Stomach (tissue), 19 donors: ENCODE measurements at places on chromosomes 3 and 15. TPM values are rescaled to one million over a fixed set of nuclear protein-coding genes. Genes with fewer than 3 reads are reported as not detected.
A peak's percentile ranks its signal among the peaks of the same experiment; 100 is the strongest.

Gene C15orf62
- not detected for total RNA-seq

GRCh38 chr3:140428380-140428779 lies 249.5 kb upstream of the TRIM42 start:
- DNase-seq: no peak

Gene LINGO1
- total RNA-seq: 0.58 TPM

DNA sequence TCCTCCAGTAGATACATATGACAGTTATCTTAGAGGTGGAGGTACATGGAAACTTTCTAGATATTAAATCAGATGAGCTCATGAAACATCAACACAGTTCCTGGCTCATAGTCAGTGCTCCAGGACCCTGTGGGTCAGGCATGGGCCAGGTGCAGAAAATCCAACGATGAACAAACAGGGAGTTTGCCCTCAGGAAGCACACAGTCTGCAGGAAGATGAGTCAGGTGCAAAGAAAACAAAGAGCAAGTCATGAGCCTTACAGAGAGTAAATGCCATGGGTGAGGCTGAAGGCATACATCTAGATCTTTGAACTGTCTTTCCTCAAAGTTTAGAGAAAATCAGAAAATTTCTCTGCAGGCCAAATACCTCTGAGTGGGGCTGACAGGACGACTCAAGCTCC lies 184.2 kb upstream of the TPM1 start:
- no peak for DNase-seq

- no peak for DNase-seq
These were observed 16.6 kb upstream of the AGTR1 start for GRCh38 chr3:148681080-148681479.

Gene RNU5B-1
- total RNA-seq: not detected

- no peak for DNase-seq
These were observed 3.3 kb upstream of the DNAJA4 start for GRCh38 chr15:78261062-78261461.

GRCh38 chr3:15399970-15400369 lies 27.4 kb downstream of the METTL6 start:
- no peak for DNase-seq

DNA sequence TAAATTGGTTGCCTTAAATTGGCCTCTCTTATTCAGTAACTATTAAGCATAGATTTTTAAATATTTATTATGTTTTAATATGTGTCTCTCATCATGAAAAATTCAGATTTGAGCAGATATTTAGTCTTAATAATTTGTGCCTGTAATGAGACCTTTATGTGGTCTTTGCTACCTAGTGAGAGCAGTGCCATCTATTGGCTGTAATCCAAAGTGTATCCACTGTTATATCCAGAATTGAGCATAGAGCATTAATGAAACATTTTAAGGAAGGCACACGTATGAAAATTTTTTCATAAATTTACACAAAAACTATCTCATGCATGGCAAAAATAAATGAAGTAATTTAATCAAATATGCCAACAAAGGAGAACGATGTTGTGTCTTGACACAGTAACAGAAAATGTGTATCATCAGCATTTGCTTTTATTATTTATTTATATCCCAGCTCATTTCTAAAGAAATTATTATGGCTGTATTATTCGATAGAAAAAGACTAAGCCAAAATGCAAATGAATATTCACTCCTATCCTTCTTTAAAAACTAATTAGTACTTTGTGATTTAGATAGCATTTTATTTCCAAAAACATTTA lies 203.5 kb downstream of the RSRC1 start:
- DNase-seq: no peak

DNA sequence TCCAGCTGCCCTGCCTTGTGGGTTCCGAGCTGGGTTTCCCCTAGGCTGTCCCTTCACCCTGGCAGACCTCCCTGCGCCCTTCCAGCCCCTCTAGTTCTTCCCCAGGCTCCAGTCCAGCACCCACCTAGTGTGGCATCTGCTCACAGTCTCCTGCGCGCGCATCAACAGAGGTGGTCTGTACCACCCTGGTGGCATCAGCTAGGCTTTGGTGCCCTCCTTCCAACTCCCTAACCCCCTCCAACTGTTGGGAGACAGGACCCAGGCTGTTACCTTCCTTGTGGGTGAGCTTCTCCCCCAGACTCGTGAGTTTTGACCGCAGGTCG lies 8.0 kb downstream of the CALML4 start:
- DNase-seq: no peak

Gene ARHGEF26
- 40.6 TPM for total RNA-seq

DNA sequence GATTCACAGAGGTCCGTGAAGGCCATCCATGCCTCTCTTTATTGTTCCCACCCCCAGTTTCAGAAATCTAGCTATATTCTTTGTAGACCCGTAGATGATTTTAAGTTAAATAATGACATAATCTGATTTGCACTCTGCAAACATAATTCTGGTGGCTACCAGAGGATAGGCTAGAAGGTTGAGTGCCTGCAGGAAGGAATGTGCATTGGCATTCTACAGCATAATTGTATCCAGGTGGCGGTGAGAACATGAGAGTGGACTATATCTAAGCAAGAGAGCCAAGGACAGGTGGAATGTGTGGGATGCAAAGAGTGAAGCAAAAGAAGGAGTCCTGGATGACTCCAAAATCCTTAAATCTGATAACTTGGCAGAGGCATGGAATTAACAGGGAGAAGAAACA lies 298.5 kb upstream of the MME start:
- DNase-seq: no peak

- DNase-seq: no peak
These were observed 30.5 kb downstream of the CD86 start for GRCh38 chr3:122085673-122086072.

DNA sequence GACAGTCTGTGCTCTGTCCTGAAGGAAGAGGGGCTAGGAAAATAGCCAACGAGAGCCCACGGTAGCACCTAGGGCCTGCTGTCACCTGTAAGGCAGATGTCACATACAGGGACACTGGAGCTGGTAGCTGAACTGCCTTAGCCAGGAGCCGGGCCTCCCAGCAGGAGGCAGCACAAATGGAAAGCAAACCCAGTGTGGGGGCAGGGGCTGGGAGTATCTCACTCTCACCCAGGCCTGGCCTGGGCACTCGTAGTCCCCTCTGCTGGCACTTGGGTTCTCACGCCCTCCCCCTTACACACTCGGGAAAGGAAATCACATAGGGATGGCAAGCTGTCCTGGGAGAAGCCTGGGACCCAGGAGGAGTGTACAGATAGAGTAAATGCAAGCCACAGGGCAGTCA lies 173.1 kb upstream of the CHRNA7 start:
- DNase-seq: no peak

GRCh38 chr3:35649405-35649804 lies 10.1 kb downstream of the ARPP21 start:
- no peak for DNase-seq

Gene TM4SF4
- total RNA-seq: not detected

Gene HDC
- total RNA-seq: 3.5 TPM

DNA sequence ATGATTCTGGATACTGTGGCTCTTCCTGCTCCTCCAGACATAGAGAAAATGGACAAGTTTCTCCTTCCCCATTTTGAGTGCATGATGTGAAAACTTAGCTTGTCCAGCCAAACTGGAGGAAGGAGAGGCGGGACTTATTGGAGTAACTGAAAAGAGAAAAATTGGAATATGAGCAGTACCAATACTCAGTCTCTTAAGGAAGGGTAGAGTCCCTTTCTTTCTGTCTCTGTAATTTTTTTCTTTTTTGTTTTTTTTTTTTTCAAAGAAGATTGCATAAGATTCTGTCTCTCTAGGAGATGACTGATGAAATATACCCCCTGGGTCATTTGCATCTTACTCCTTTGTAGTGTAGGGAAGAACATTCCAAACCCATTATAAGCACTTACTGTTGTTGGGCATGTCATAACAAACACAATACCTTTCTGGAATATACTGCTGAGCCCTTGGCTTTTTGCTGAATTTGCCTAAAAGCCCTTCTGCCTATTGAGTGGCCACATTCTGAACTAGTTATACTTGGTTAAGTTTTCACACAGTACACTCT lies 498.1 kb upstream of the TPRG1 start:
- no peak for DNase-seq

DNA sequence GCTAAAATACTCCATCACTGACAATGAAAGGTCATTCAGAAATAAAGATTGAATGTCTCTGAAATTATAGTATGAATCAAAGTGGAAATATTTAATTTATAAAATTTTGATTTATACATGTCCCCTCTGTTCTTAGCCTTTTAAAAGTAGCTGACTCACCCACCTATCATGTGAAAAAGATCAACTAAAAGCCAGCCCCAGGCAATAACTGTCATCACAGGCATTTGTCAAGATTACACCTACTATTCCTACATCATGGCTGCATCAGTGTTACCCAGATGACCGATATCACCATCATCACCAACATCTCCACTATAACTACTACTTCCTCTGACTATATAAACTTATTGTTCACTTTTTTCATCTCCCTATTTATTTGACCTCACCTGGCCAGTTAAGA lies 14.3 kb upstream of the PIK3R4 start:
- no peak for DNase-seq

DNA sequence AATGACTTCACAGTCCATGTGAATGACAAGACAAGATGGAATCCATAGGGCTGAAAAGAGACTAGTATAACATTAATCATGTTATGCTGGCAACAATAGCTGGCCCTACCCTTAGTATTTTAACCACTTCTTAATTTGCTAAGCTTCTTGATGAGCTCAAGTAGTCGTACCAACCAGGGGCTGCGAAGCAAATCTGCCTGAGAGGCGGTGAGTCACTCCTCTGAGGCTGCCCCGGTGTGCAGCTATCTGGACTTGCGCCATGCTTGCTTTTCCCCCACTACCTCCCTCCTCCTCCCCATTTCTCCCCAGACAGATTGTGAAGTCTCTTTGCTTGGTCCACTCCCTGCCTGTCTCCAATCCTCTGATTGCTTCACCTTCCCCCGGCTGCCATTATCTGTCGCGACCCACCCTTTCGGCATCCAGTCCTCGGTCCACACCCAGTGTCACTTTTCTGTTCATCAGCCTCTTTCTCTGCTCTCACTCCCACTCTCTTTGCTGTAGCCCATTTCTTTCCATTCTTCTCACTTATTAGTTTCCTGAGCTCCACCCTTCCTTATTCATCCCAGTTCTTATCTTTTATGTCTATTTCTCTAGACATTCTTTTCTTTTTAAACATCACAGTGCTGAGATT lies 42.7 kb downstream of the DUT start:
- no peak for DNase-seq

GRCh38 chr15:31215490-31216214 lies 111.0 kb upstream of the KLF13 start:
- peak; percentile 90 for DNase-seq

Gene GOLGA8S
- 0.45 TPM for total RNA-seq

DNA sequence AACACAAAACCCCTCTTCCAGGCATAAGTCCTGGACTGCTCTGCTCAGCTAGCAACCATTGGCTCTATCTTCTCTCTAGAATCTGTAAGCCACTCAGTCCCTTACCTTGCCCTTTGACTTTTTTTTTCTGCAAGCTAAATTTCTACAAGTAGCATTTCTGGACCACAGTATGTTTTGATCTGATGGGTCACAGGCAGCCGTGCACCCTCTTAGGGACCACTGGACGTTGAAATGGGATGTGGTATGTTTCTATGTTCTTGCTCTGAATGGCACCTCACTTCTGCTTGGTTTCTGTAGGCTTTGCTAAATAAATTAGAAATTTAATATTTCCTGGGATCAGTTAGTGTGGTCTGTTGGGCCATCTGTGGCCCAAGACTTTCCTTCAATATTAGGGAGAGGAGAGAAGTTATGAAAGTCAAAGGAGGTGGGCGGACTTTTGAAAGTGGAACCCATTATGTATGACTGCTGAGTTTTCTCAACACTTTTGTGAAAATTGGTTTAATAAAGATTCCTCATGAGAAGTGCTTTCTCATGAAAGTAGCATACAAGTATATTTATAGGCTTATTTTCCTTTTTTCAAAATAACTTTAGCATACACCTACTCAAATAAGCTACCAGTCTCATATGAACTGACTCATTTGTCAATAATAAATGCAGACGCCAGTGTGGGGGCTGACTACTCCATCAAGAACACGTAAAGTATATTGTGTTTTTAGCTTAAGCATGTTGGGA lies 18.4 kb upstream of the TIPARP start:
- DNase-seq: no peak

Gene CHRNA3
- 2.6 TPM for total RNA-seq

Gene PAQR9
- not detected for total RNA-seq

Gene LMAN1L
- total RNA-seq: 83.5 TPM

DNA sequence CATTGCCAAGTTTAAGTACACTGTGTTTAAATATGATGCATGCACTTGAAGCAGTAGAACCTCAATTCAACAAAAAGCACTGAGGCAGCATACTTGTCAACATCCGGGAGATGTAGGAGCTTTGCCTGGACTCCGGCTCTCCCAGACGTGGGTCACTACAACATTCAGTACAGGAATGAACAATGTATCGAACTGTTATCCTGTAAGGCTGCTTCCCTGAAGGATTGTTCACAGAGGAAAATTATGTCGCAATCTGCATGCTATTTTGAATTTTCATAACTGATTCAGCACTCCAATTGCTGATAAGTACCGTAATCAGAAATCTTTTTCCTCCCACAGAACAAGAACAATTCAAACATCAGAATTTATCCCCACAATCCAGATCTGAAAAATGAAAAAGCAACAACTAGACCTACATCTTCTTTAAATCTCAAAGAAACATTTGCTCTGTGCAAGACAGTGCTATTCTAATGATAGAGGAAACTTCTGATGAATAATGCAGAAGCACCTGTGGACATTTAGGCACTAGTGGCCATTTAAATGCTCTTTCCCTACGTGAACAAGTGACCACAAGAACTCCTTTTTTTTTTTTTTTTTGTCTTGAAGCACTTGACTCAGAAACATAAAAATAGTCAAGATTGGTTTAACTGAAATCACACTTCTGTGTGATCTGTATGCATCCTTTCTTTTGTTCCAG lies 113.4 kb downstream of the PLCH1 start:
- DNase-seq: no peak

Gene ISG20
- 15.6 TPM for total RNA-seq

DNA sequence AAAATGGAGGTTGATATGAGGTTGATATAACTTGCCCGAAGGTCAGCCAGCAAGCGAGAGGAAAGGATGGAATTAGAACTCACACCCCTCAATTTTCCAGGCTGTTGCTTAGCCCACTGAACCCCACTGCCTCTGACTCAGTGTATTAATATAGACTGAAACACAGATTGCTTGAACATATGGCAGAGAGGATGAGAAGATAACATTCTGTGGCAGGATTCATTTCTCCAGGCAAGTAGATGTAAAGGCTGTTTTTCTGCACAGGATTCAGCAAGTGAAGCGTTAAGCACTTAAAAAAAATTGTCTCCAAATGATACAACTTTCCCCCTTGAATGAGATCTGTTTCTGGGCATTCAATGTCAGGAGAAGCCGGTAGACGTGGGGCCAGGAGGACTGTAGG lies 335.2 kb downstream of the GAP43 start:
- no peak for DNase-seq
